Activated naive CD4-positive, alpha-beta T cell treated with Interleukin-2 at 50 U/mL for 16 hours (primary cell): ENCODE measurements at places on chromosomes 3 and 15.

DNA sequence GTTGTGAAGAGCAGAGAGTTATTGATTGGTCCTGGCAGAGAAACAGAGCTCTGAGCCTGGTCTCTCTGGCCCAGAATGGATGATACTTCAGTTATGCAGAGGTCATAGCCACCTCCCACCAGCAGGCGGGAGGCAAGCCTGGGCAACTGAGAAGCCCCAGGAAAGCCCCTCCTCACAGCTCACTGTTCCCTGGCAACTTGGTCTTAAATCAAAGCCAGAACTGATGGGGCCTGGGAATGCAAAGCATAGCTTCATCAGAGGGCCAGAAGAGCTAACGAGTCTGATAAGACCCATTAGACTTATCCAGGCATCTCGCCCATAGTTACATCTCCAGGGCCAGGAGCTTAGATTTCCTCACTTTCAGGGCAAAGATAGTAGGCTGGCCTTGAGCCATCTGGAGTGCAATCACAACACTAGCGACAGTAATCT, 5.5 kb upstream of the COLQ start:
- no peak for DNase-seq

- DNase-seq, result no peak
Observed at GRCh38 chr3:12991861-12992281, 81.4 kb downstream of the IQSEC1 start.

DNA sequence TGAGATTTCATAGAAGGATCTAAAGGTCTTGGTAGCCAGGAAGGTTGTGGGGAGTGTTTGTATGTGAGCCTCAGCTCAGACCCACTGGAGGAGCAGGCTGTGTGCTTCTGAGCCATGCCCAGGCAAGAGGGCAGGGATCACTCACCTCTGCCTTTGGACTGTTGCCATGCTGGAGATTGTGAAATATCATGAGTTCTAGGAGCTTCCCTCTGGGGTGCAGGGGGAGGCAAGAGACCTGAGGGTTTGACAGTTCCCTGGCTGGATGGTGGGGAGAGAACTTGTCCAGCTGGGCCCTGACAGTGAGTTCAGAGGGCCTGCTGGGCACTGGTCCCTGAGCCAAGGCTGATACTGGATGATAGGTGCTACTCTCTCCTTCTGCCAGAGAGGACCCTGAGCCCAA, 6.0 kb downstream of the SLC6A1 start:
- no peak for DNase-seq

DNA sequence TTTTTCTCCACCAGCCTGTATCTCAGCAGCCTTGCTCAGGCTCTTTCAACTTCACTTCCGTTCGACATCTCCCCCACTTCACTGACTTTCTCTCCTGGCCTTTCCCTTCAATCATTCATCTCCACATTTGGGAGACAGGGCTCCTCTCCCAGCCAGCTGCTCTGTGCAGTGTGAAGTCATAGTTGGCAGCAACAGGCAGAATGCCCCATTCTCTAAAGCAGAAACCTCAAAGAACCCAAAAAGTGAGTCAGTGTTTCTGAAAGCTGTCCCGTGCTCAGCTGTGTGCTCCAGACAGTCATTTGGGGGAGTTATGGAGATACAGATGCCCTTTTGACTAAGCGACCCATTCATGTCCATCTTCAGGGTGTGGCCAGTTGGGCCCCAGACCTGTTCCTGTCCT, 54.3 kb downstream of the NTRK3 start:
- no peak for DNase-seq

- no peak for DNase-seq
Observed at GRCh38 chr3:72205297-72205826, 420.4 kb upstream of the PROK2 start.

- no peak for DNase-seq
Observed at GRCh38 chr15:95142531-95142930, 911.2 kb downstream of the MCTP2 start.

DNA sequence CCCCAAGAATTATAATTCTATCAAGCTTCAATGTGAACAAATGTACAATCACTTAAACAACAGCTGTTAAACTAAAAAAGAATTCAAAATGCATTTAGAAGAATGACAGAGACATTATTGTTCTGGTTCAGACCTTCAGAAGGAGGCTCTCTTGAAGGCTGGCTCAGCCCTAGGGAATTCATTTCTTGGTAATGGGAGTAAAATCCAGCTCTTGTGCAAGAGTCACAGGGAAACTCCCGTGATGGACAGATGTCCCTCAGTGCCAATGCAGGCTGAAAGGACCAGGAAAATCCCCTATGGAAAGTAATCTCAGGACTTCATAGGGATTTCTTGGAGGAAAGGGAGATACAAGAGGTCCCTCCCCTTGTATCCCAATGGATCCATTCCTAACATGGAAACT, 149.9 kb upstream of the STT3B start:
- DNase-seq, result no peak

GRCh38 chr3:69660631-69661030, 78.6 kb upstream of the MITF start:
- no peak for DNase-seq

DNA sequence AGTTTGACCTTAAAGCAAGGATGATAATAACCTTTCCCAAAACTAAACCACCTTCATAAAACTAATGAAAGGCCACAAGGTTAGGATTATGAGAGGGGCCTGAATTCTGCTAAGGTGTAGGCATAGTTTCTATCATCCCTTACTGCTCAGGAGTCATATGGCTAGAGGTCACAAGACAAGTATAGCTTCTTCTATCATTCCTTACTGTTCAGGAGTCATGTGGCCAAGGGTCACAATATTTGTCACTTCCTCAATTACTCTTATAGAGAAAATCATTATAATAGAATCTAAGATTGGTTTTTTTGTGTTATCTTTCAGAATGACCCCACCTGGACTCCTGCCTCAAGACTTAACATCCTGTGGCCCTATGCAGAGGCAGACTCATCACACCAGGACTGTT, 36.6 kb downstream of the HERC1 start:
- DNase-seq, result no peak

- DNase-seq, result no peak
Observed at GRCh38 chr3:129625072-129625874, 18.8 kb upstream of the PLXND1 start.

GRCh38 chr15:84891339-84891738, 6.9 kb downstream of the SLC28A1 start:
- no peak for DNase-seq

DNA sequence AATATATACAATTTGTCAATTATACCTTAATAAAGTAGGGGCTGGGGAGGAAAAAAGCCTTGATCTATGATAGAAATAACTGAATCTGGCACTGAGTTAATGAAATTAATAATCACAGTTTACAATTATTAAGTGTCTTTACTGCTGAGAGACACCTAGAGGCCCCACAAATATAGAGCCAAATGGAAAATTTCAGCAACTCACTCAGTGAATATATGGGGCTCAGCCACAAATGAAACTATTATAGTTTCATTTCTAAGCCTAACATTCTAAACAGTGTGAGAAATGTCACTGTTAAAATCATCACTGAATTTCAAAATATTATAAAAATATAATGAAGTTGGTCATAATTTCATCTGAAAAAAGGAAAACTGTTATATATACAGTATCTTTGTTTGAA, 40.3 kb downstream of the GNB4 start:
- no peak for DNase-seq

DNA sequence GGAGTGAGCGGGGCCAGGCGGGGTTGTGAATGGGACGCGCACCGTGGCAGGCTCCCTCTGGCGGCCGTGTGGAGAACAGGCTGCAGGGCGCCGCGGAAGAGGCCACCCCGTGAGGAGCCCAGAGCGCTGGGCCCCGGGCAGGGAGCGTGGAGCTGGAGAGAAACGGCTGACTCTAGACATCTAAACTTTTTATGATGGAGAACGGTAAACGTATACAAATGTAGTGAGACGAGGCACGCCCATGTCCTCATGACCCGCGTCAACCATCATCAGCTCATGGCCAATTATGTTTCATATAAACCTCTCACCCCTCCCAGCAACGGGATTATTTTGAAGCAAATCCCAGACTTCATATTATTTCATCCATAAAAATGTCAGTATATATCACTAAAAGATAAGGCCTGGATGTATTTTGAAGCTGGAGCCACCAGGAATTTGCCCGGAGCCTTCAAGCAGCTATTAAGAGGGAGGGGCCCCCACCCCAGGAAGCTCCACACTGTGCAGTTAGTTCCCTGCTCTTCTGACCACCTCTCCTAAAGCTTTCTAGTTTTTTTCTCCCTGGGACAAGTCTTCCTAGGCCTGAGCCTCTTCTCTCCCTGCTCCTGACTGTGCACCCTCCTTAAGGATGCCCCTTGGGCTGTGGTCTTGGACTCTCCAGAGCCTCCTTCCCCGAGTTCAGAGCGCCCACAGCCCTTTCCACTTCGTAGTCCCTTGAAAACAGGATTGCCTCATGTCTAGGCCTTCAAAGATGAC, 149.5 kb downstream of the SMAD6 start:
- DNase-seq, result peak; percentile 77

DNA sequence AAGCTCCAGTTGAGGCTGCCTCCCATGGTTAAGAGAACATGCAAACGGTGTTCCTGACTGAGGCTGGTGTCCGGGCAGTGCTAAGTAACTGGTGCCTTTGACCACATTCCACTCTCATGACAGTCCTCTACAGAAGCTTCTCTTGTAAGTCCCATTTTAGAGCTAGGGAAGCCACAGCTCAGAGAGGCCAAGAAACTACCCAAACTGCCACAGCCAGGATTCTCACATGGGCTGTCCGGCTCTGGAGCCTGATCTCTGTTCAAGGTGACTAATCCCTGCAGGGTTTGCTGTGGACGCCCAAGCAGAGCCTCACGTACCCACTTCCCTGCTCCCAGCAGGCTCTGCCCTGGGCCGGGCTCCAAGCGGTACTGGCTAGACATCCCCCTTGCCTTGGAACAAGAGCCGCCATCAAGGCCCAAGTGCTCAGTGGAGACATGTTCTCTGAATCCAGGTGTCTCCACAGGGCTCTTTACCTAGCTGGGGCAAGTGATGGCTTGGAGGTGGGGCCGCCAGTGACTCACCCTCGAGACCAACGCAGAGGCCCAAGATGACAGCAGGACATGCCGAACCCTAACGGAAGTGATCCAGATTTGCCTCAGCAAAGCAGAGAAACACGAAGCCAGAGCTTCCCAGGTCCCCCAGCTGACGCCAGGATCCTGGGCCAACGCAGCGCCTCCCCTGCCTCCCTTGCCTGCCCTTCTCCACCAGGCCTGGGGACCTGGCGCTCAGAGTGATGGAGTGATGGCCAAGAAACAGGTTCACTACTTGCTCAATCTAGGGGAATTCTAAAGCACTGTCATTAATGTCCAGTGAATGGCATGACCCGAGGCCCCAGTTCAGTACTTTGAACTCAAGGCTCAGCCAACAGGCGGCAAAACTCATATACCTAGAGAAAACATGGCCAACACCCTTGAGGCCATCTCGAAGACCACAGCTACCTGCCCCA, 24.4 kb downstream of the KLHL25 start:
- no peak for DNase-seq

GRCh38 chr15:90703455-90703854, 13.7 kb upstream of the BLM start:
- no peak for DNase-seq

DNA sequence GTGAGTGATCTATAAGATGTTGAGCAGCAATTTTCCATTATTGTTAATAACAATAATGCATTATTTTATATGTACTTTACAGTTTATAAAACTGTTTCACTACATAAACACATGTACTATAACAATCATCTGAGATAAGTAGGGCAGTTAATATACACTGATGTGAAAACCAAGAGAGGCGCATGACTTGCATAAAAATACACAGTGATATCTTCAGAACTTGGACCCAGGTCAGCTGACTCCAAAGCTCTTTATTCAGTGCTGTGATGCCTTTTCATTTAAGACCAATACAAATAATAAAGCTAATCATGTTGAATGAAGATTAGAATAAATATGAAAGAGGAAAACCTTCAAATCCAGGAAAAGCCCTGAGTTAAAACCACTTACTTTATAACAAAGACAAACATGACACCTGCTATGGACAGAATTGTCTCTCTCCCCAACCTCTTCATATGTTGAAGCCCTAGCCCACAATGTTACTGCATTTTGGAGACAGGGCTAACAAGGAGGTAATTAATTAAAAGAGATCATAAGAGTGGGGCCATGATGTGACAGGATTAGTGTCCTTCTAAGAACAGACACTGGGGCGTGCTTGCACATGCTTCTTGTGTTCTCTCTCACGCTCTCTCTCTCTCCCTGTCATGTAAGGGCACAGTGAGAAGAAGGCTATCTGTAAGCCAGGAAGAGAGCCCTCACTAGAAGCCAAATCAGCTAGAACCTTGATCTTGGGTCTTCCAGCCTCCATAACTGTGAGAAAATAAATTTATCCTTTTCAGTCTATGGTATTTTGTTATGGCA, 55.8 kb upstream of the TSPAN3 start:
- no peak for DNase-seq

DNA sequence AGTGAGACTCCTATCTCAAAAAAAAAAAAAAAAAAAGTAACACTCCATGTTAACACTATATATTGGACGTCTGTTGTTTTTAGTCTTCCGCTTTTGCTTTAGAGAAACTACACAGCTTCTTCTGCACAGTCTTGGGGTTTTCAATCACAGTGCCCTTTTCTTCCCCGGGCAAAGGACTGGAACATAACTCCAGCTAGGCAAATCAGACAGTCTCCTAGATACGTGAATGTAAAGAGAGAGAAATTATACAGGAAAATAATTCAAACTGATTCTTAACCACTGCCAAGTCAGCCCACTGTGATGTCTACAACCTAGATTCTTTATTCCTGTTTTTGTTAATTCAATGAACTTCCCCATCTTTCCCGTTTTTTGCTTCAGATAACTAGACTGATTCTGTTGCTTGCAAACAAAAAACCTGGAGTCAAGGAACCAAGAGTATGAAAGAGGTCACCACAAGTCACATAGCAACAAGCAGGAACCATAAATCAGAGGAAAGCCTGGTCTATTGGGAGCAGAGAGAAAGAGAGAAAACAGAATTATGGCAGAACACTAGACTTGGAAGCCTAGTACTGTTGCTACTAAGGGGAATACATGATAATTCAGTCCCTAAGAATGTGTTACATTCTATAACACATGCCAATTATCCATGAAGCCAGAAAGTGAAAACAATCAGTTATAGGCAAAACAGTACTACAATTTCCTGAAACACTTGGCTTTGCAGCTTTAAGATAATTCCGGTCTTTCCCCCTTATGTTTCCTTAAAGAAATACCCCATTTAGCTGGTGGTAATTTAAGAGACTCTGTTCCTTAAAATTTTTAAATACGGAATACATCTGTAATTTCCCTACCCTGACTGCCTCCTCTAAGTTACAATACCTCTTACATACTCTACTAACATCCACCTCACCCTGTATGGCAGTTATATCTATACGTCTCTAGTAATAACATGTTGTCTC, 63.1 kb downstream of the TBL1XR1 start:
- DNase-seq, result no peak

DNA sequence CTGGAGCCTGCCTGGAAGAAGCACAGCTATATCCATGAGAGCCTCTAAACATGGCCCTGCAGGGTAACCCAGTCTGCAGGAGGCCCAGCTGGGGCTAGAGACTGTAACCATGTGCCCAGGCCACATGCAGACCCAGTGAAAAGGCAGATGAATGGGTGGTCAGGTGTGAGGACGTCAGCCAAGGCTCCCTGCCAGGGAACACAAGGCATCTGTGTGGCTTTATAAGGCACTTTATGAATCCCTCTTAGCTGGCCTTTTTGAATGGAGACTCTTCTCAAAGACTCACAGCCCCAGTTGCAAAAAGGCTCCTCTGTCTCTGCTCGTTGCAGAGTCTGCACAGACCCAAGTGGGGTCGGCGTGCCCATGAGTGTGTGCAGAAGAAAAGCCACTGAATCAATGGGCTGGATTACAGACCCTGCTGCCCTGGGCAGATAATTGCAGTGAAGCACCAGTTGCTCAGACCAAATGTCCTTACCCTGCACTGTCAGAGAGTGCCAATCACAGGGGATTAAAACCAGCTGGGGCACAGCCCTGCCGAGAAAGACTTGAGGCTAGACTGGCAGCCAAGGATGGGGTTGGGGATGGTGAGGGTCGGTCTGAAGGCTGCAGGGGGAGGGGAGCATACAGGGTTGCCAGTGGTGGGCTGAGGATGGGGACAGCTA, 154.2 kb downstream of the RAB11A start:
- DNase-seq, result no peak
